ENCODE measurements at places on chromosomes 4 and X.

- no peak for DNase-seq
Measured at GRCh38 chrX:105821471-105822121, 743 bp upstream of the NRK start.

GRCh38 chrX:107936434-107936730 is 45.8 kb downstream of the TEX13B start:
- no peak for DNase-seq

- DNase-seq, result no peak
Measured at GRCh38 chrX:56986138-56986537, 9.2 kb downstream of the SPIN3 start.

- DNase-seq, result no peak
Measured at GRCh38 chrX:70808942-70809940, 99.3 kb downstream of the TEX11 start.

- DNase-seq, result no peak
Measured at GRCh38 chr4:169412046-169412445, 141.3 kb upstream of the SH3RF1 start.

GRCh38 chr4:948936-949300 is 16.7 kb downstream of the TMEM175 start:
- DNase-seq, result no peak

- no peak for DNase-seq
Measured at GRCh38 chrX:66760651-66761050, 121.8 kb upstream of the EDA2R start.

- no peak for DNase-seq
Measured at GRCh38 chrX:136662104-136662503, 14.1 kb downstream of the CD40LG start.

DNA sequence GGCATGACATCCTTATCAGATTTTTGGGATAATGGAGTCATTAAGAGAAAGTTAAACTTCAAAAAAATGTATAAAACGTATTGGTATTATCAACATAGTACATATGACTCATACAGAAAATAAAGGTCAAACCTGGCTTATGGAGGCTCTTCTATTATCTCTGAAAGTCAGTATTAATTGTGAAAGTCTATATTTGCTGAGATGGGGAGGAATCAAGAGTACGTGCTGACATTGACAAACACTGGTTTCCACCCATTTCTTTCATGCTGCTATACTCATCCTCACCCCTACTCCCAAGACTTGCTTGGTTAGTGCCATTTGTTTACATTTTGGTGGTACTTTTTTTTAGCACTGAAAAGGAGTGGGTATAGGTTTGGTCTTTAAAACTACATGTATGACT is 30.8 kb upstream of the PLA2G12A start:
- no peak for DNase-seq

DNA sequence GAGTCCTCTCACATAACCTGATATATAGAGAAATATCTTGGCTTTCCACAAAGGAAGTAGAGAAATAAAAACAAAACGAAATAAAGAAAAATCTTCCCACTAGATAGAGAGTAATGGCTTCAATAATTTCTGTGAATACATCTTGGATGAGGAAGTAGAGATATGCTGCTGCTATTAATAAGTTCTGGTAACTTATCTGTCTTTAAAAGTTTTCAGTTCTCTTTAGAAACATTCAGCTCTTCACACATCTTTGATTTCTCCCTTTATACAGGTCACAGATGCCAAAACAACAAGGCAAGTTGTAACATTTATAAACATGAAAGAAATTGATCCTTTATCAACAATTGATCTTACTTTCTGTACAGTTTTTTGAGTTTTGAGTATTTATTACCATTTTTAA is 615.8 kb downstream of the TRAM1L1 start:
- DNase-seq, result no peak

GRCh38 chr4:125358453-125358852 is 43.7 kb downstream of the FAT4 start:
- DNase-seq, result no peak

DNA sequence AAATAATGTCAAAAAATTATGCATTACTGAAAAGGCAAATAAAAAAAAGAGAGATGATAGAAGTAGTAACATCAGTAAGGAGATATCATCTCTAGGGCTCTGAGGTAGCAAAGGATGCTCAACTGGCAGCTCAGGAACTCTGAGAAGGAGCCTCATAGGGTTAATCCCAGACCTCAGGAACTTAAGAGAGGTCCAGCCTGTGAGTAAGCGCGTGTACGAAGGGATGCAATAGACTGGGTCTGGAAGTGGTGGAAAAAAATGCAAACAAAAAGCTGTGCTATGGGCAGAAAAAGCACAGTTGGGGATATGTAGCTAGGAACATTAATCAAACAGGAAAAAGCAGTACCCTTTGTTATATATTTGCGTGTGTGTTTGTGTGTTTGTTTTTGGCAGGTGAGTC is 282.0 kb downstream of the GALNTL6 start:
- DNase-seq, result no peak

DNA sequence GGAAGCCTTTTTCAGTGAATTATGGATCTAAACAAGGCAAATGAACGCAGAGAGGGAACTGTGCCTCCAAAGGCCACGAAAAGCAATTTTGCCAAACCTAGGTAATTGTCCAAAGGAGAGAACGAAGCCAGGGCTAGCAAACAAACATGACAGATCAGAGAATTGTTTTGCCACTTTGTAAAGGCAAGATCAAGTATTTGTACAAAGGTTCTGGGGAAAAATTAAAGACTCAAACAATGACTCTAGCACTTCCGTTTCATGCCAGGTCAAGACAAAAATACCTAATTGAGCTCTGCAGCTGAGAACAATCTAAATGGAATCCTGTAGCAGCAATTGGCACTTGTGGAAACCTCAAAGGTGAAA is 8.5 kb downstream of the RBM47 start:
- DNase-seq, result no peak

DNA sequence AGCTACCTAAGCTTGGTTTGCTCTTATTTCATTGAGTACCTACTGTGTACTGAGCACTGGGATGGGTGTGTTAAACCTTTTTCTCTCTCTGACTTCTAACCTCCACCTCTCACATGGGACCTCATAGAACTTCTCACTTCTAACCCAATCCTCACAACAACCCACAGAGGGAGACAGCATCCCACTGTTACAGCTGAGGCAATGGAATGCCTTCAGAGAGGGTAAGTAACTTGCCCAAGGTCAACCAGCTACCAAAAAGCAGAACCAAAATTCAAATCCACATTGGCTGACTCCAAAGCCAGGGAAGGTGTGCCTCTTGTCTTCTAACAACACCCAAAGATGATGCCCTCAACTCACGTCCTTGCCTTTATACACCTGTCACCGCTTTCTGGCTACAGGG is 5.4 kb downstream of the SEL1L3 start:
- no peak for DNase-seq

DNA sequence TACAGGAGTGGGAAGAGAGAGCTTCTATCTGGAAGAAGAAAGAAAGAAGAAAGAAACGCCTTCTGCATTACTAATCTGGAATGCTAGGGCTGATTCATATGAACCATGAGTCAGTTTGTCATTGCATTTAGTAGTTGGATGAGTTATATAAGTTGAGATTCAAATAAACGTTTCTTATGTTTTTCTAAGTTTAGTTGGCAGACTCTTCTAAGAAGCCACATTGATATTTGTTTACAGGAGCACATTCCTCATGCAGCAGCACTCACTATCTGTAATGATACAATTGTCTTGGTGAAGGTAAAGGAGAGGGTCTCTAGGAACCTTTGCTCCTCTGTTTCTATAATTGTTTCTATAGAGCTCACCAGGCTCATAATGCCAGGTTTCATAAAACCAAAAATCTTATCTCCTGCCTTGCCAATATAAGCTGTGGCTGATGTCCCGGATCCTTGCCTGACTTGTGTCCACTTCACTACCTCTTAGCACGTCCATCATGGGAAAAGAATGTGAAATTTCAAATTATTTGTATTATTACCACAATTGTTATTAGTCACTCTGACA is 39.5 kb downstream of the HOPX start:
- no peak for DNase-seq

- DNase-seq, result no peak
Measured at GRCh38 chr4:108937066-108937465, 174.2 kb upstream of the ETNPPL start.

- no peak for DNase-seq
Measured at GRCh38 chrX:41971346-41971745, 48.0 kb upstream of the CASK start.

DNA sequence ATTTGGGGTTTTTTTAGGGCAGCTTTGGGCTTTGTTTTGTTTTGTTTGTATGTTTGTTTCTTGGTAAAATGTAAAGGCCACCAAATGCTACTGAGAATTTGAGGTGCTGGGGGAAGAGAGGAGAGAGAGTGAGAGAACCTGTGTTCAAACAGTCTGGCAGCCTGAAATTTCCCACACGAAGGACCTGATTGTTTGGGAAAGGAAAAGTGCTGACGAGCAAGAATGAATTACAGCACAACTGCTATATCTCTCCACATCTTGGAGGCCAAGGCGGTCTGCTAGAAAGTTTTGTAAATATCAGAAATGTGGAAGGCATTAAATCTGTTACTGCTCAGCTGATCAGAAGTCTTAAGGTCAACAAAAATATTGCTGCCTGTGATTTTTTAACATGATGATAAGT is 170.5 kb downstream of the PALLD start:
- no peak for DNase-seq

- DNase-seq, result no peak
Measured at GRCh38 chr4:60241866-60242265, 958.3 kb upstream of the ADGRL3 start.

DNA sequence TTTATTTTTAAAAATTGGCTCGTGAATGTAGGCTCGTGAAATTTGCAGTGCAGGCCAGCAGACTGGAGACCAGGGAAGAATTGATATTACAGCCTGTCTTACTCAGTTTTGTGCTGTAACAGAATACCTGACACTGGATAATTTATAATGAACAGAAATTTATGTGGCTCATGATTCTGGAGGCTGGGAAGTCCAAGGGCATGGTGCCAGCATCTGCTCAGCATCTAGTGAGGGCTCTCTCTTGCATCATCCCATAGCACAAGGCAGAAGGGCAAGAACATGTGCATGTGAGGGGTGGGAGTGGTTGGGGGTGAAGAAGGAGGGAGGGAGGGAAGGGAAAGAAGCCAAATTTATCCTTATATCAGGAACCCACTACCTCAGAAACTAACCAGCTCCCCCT is 13.7 kb upstream of the CLTRN start:
- DNase-seq, result no peak
